ENCODE measurements at places on chromosomes 2 and 18.

- peak; percentile 80 for DNase-seq
Measured at GRCh38 chr2:73979686-73980085, 5.0 kb upstream of the TET3 start.

GRCh38 chr18:40272630-40273231 is 1682.3 kb upstream of the PIK3C3 start:
- DNase-seq = no peak

- peak; percentile 77 for DNase-seq
Measured at GRCh38 chr2:191555092-191555742, 122.7 kb upstream of the NABP1 start.

DNA sequence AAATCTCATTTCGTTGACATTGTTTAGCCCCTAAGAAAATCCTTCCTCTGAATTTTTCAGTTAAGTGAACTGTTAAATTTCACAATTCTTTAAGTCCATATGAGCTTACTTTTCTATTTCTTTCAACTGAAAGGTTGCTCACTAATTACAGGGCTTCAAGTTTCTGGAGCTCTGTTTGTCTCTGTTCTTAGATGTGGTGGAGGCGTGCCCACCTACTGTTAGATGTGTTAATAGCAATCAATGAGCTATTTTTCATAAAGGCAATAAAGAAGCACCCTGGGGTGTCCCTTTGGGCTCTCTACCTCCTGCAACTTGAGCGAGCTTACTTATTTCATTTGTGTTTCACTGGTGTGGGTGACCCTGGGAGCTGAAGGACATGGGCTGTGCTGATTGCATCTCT is 25.0 kb downstream of the CREG2 start:
- DNase-seq = no peak

DNA sequence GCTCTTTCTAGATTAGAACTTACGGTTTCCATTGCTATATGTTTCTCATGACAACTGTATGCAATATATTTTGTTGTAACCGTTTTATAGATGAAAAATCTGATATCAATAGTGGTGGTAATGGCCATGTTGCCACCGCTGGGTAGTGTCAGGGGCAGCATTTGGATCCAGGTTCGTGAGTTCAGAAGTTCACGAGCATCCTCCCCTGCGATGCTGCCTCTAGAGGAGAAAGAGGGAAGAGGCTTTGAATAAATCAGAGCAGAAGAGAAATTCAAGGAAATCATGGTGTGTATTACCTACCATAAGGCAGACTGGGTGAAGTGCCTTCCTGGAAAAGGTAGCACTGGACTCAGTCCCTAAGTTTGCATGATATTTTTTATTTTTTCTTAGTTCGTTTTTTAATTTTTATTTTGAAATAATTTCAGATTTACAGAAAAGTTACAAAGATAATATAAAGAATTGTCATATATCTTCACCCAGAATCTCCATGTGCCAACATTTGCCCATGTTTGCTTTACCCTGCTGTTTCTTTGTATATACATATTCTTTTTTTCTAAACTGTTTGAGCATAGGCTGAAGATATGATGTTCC is 3.3 kb upstream of the ZBTB7C start:
- DNase-seq = peak; percentile 24

DNA sequence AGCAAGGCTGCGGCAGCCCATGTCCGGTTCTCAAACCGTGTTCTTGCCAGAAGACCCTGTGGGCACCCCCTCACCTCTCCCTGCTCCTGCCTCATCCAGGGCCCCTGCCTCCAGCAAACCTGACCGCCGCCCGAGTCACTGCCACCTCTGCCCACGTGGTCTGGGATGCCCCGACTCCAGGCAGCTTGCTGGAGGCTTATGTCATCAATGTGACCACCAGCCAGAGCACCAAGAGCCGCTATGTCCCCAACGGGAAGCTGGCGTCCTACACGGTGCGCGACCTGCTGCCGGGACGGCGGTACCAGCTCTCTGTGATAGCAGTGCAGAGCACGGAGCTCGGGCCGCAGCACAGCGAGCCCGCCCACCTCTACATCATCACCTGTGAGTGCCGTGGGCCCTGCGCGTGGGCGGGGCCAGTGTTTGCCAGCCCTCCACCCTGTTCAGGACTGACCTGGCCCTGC is 32.2 kb downstream of the MTERF4 start:
- DNase-seq = no peak

DNA sequence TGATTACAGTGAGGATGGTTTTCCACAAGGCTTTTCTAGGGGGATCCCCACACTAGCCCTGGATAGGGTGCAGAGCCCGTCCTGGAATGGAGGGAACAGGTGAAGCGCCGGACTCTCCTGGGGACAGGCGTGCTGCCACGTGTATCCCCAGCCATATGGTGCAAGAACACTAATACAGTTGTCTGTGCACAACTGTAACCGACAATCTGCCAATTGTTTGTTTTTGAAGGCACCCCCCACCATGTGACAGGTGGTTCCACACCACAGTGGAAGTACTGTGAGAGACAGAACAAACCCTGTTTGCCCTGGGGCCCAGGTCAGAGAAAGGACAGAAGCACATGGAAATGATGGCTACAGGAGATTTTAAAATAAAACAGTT is 52.9 kb downstream of the MYCN start:
- no peak for DNase-seq

DNA sequence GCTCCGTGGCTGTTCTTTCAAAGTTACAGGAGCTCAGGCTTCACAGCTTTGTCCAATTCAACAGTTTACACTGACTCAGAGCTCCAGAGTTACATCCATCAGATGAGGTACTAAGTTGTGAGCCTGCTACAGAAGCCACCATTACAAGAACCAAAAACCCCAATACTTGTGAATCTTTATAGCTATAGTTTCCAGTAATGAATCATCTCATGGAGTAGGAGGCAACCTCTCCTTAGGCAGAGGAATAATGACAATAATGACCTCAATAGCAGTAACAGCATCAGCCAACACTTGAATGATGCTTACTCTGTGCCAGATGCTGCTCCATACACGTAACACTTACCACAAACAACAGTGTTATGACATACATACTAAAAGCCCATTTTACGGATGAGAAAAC is 3.6 kb downstream of the ZC3H8 start:
- no peak for DNase-seq

DNA sequence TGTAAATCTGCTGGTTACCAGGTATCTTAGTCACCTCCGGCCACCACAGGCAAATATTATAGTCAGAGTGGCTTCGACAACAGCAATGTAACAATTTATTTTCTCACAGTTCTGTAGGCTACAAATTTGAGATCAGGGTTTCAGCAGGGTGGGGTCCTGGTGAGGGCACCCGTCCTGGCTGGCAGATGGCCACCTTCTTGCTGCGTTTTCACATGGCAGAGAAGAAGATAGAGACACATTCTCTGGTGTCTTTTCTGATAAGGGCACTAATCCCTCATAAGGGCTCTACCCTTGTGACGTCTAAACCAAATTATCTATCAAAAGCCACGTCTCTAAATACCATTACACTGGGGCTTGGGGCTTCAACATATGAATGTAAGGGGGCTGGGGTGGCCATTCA is 843.2 kb upstream of the FANCL start:
- DNase-seq = no peak

- DNase-seq = peak; percentile 28
Measured at GRCh38 chr2:64177315-64177714, 33.1 kb upstream of the PELI1 start.

DNA sequence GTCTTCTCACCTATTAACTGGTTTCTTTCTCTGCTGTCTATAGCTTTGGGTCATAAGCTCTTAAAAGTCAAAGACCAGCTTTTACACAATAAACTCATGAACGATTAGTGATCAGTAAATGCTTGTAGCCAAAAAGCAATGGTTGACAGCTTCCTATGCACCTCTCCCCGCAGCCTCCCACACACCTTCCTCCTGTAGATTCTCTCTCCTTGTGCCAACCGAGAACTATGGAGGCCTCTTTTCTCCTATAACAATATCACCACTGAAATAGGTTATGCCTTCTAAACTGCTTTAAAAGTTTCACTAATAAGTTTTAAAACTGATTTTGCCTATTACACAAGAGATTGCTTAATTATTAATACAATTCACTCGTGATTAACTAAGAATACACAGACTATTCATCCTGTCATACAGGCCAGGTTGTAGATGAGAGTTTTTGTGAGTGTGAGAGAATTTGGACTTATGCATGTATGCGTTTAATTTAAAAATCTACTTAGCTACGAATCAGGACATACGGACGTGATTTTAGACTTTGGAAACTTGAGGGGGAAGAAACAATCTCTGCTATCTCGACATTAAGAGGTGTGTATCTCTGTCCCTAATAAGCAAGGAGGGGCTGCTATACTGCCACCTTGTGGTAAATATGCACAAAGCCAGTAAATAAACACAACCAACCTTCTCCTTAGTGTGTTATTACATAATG is 229.1 kb upstream of the RBBP8 start:
- peak; percentile 65 for DNase-seq

DNA sequence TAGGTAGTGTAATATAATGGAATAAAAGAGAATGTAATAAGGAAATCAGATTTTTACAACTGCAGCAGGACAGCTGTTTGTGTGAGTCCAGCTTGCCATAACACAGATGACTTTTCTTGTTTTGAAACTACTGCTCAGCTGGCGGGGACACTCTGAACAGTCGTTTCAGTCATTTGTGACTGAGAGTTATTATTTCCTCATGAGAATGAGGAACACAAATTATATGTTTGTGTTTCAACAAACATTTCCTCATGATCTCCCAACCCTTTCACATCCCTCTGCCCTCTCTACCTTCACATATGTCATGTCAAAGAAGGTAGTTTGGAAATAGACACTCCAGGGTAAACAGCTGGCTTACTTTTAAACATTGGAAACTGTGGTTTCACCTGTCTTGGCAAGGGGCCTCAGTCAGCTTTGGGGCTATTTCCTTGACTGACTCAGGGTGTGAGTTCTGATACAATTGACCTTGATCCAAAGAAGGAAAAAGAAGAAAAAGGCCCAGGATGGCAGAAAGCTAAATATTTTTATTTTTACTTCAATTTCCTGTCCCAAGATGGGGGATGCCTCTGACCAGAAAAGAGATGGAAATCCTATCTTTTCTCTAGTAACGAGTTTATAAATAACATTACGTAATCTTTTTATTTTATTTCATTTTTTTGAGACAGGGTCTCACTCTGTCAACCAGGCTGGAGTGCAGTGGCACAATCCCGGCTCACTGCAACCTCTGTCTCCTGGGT is 593 bp downstream of the SP140L start:
- no peak for DNase-seq

DNA sequence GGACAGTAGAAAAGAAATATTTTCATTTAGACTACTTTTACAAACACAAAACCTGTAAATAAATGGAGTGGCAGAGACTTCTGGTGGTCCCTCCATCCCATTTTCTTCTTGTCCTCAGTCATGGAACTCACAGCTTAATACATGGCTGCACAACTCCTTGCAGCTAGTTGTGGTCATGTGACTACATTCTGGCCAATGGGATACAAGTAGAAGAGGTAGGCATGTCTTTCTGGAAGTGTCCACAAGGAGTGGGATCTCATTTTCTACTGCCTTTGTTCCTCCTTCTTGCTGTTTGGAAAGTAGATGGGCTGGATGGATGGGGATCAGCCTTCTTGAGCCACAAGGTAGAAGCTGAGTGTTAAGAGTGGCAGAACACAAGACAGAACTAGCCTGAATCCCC is 555.8 kb downstream of the SATB2 start:
- DNase-seq = no peak

DNA sequence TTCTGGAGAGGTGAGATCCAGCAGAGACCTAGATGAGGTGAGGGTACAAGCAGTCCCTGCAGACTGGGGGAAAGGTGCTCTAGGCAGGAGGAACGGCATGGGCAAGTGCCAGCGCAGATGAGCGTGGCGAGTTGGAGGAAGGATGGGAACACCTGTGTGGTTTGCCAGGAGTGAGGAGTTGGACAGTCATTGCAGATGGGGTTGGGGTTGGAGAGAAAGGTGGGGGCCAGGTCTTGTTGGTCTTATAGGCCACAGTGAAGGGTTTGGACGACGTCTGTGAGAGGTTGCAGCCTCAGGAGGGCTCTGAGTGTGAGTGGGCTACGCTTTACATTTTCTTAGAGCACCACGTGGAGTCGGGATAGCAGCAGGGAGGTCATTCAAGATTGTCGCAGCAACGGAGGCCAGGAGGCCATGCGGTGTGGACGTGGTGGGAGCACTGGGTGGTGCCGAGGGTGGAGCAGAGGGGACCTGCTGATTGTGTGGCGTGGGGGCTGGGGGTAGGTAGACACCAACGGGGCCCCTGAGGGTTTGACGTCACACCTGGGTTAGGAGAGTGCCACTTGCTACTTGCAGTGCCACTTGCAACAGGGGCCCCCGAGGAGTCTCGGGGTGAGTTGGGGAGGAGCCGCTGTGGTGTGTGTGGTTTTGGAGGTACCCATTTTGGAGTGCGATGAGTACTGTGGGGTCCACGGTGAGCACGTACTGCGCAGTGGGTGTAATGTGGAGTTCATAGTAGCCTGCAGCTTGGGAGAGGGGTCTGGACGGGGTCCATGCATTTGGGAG is 66.2 kb downstream of the LPIN1 start:
- DNase-seq = no peak

DNA sequence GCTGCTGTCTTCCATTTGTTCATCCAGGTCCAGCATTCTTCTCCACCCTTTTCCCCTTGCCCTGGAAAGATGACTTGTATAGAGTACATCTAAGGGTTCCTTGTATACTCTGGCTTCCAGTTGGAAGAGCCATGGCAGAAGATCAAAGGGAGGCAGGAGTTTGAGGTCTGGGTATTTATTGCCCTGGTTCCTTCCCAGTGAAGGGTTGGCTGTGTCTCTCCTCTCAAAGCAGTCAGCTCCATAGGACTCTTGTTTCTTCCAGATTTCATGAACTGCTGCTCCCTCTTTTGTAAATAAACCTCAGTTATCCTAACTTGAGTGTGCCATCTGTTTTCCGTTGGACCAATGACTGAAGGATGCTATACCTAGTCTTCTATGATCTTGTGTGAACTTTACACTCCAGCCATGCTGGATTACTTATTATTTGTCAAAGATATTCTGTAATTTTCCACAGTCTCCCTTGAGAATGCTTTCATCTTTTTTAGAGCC is 6.4 kb downstream of the BBS5 start:
- no peak for DNase-seq

GRCh38 chr2:222424729-222425671 is 657 bp downstream of the SGPP2 start:
- peak; percentile 3 for DNase-seq

GRCh38 chr2:30358842-30359241 is 88.2 kb upstream of the LCLAT1 start:
- DNase-seq = peak; percentile 62

- DNase-seq = no peak
Measured at GRCh38 chr2:99821039-99821438, 321.4 kb downstream of the AFF3 start.

GRCh38 chr2:228793116-228793515 is 478.0 kb downstream of the PID1 start:
- DNase-seq = no peak

DNA sequence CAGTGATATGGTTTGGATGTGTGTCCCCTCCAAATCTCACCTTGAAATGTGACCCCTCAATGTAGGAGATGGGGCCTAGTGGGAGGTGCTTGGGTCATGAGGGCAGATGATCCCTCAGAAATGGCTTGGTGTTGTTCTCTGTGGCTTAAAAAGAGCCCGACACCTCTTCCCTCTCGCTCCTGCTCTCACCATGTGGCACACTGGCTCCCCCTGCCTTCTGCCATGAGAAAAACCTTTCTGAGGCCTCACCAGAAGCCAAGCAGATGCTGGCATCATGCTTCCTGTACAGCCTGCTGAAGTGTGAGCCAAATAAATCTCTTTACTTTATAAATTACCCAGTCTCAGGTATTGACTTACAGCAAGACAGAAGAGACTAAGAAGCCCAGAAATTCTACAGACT is 357.1 kb downstream of the NRXN1 start:
- no peak for DNase-seq

All from fibroblast of skin of right biceps (primary cell).